ENCODE measurements at places on chromosomes 3 and 15.
A peak's percentile ranks its signal among the peaks of the same experiment; 100 is the strongest.

DNA sequence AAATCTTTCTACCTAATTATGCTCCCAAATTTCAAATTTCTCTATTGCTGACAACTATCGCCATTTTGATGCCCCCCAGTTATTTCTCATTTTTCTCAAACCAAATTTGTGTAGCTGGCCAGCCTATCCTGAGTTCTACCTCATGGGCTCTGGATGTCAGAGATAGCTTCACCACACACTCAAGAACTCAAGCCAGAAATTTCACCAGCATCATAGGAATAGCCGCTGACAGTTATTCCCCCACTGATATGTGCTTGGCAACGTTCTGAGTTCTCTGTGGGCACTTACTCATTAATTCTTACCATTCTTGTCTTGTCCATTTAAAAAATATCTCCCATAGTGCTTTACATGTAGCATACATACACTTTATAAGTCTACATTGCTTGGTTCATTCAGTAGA is 264.7 kb downstream of the FHIT start:
- no peak for DNase-seq

DNA sequence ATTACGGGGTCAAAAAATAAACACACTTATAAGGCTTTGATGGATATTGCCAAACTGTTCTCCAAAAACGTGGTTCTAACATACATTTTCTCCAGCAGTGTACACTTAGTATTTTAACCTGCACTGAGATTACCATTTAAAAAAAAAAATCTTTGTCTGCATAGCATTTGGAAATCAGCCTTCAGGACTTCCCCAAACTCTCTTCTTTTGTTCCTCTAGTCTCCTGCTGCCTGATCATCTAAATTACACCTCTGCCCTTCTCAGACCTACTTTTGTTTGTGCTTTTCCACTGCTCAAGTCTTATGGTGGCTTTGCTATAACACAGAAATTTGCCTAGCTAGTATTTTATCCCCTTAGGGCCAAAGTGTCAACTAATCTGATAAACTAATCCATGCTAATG is 3.8 kb downstream of the NCEH1 start:
- no peak for DNase-seq

DNA sequence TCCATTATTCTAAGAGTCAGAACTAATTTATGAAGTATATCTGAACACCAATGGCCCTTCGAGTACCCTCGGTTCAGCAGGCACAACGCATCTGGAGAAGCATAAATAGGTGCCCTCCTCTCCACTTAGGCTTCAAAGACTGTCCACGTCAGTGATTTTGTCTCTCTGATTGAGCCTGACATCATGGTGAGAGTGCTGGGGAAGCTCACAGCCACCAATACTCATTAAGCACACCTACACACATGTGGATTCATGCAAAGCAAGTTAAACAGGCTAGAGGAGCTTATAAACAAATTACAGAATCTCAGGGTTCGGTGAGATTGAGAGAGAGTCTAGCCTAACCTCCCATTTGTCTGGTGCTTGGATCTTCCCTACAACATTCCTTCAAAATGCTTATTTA is 3.6 kb downstream of the CLDN1 start:
- DNase-seq = no peak

- DNase-seq = peak; percentile 65
These were observed 500.9 kb downstream of the SOX2 start for GRCh38 chr3:182212479-182213076.

- DNase-seq = peak; percentile 63
These were observed 445.0 kb upstream of the TGFBR2 start for GRCh38 chr3:30161375-30161774.

DNA sequence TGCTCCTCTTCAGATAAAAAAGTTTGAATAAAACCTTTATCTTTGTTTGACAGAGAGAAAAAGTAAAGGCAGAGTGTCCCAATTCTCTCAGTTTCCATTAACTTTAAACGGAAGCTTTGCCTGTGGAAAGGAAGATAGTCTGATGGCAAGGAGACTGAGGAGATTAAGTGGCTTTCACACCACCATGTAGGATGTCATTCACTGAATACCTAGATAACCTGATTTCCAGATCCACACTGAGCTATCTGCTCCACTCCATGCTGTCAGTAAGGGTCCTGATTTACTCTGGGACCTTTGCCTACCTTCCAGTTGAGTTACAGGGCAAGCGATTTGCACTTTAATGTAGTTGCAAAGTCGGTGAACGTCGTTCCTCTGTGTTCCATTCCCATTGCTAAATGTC is 233.4 kb upstream of the TBL1XR1 start:
- no peak for DNase-seq

GRCh38 chr3:171620825-171621434 is 160.7 kb upstream of the TNIK start:
- DNase-seq = peak; percentile 60

DNA sequence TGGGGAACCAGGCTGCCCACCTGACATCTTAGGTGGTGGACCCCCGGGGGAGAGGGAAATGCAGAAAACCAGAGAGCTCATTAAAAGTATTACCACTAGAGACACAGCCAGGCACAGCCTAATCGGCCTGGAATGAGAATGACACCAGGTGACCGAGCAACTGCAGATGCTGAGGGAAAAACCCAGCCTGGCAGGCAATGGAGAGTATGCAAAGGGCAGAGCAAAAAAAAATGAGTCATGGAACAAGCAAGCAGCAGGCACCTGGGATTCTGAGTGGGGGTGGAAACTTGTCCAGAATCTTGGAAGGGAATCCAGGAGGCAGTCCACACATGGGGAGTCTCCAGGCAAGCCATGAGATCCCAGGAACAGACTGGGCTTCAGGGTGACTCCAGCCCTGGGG is 183.7 kb upstream of the LRRN1 start:
- DNase-seq = no peak

- DNase-seq = no peak
These were observed 14.8 kb downstream of the WDR53 start for GRCh38 chr3:196553551-196553950.

DNA sequence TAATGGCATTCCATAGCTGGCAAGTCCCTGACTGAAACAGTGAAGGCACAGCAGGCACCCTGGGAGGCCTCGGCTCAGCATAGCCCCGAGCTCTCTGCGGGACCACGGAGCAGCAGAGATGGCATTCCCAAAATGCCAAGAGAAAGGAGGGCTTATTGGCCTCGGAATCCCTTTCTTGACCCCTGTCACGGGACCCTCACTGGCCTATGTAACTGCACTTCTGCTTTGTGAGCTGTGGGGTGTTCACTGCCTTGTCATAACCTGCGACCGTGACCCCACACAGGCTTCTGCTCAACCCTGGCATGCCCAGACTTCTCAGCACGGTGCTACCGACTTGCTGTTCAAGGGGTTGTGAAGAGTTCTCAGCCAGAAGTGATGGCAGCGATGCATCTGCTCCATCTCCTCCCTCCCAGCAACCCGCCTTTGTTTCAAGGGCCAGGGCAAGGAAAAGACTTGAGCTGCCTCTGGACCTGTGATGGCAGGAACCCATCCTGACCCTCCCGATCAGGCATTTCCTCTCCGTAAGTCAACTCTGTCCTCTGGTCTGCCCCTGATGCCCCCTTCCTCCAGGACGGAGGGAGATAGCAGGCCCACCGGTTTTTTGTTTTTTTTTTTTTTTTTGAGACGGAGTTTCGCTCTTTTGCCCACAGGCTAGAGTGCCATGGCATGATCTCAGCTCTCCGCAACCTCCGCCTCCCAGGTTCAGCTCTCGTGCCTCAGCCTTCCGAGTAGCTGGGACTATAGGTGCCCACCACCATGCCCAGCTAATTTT is 30.5 kb downstream of the EHD4 start:
- DNase-seq = no peak

DNA sequence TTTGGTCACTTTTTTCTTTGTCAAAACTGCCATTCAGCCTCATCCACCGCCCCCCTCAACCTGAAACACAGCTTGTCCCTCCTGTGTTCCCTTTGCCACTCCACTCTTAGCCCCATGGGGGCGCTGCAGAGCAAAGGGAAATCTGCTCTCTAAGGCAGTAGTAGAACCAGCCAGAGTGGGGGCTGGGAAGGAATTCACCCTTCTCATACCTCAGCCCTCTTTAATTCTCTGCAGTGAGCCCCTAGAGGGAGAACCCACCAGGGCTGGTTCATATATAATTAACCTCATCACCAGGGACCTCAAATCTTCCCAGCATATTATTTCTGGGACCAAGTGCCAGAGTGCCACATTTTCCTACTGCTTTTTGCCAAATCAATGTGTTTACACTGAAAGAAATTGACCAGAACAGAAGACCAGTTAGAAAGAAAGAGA is 2.8 kb upstream of the BCL6 start:
- DNase-seq = peak; percentile 62

DNA sequence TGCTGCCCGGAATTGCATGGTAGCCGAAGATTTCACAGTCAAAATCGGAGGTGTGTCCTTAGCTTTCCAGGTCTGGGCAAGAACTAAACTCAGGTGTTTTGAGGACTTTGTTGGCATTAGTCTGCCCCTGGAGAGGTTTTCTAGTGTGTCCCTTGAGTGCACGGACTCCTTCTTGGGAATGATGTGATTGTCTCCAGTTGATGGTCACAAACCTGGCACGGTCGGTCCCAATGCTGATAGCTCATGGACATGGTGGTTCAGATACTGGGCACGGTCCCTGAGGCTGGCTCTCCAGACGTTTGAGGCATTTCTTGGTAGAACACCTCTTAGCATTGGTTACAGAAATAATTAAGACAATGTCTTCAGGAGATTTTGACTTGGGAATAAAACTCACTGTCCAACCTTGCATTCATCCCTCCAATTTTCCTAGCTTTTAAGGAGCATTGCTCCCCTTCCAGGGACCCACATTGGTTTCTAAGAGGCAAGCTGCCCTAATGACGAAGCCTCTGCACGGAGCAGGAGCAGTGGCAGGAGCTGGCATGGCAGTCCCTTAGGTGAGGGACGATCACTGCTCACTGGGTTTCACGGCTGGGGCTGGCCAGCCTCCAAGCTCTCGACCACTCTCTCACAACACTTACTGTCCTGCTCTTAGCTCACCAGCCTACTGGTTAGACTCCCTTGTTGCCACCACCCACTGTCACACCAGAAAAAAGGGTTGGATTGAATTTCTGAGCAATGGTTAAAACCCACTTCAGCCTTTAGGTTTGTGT is 68.1 kb downstream of the PGPEP1L start:
- no peak for DNase-seq

- DNase-seq = peak; percentile 85
These were observed 78.2 kb downstream of the DGKG start for GRCh38 chr3:186283651-186284348.

- no peak for DNase-seq
These were observed 84.0 kb downstream of the ATP13A4 start for GRCh38 chr3:193470710-193471109.

- DNase-seq = no peak
These were observed 50.6 kb downstream of the KBTBD8 start for GRCh38 chr3:67048715-67049074.

GRCh38 chr15:91469632-91470567 is 369.8 kb downstream of the SV2B start:
- no peak for DNase-seq

DNA sequence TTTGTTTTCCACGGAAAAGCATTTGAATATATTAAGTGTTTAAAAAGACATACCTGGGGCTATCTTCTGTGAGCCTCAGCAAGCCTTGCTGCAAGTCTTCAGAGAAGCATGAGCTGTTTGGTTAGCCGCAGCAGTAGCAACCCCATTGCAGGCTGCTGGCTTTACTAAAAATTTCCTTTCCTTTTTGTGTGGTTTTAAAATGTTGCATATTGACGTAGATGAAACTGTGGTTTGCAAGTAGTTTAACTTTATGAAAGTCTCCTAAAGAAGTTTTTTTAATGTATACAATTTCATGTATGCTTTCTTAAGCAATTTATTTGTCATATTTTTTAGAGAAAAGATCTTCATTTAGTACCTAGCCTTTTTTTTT is at the start of gene GPR171:
Gene GPR171, minus strand, starts transcription at position 166 of the 370 bp plus-strand sequence. CDS start 3,830 bp downstream, outside the sequence.
- DNase-seq = no peak

DNA sequence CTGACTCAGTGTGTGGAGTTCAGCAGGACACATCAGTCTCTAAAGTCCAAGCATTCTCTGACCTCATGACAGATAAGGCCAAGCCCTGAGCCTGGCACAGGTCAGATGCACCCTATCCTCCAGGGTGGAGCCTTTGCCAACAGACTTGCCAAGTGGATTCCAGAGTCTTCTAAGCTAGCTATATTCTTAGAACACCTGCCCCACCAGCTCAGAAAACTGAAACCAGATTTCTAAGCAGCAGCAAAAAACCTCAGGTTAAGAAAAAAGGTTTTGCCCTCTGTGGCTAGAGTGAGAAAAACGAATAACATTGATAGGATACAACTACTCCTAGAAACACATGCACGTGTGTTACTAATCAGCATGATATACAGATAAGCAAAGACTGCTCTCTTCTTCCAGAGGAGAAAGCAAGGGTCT is 11.6 kb downstream of the RMDN3 start:
- no peak for DNase-seq

- DNase-seq = no peak
These were observed 27.1 kb downstream of the MBNL1 start for GRCh38 chr3:152295806-152296205.

- DNase-seq = peak; percentile 41
These were observed 989 bp downstream of the GNB4 start for GRCh38 chr3:179450261-179450701.

DNA sequence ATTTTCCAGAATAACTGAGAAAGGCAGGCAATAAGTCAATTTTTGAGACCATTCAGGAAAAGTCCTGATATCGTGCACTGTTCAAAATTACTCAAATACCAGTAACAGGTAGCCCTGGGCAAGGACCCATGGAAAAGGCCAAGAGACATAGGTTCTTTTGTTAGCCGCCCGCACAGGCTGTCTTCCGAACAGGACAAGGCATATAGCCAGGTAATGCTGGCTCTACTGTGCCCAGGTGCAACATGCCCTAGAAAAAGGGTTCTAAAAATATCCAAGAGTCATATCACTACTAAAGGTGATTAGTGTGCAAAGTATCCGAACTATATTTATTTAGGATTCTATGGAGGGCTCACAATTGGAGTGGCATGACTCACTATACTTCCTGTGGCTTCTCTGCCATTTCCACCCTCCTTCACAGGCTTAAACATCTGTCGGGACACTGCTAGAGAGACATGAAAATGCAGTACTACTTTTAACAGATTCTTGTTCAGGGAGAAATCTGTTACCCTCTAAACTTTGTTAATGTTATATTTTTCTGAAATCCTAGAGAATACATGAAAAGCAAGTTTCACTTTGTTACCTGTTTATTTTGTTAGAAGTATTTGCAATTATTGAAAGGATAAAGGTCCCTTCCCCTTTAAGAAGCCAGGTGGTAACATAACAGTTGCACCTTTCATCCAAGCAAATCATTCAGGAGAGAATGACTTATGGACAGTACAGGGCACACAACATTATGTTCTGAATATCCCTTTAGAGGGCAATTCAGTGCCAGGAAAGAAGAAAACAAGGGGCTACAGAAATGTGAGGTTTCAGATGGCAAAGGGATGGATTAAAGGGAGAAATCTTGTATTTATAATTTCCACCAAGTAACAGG is 293.3 kb upstream of the THBS1 start:
- peak; percentile 65 for DNase-seq

GRCh38 chr15:31367730-31368344 is 41.2 kb downstream of the KLF13 start:
- DNase-seq = no peak

DNA sequence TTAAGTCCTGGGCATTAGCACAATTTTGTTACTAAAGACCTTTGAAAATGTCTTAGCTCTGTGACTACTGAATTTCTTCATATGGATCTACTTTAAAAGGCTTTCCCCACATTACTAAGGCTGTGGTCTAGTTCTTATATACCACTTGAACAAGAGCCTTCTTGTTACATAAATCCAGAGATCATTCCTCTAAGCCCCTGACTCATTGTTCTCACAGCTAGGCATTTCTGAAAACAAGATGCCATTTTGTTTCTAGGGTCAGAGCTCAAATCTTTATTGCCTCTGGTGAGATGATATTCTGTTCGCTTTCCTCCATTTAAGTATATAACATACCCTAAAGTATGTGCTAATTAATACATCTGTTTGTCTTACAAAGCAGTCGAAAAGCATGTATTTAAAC is 29.8 kb upstream of the LPP start:
- no peak for DNase-seq

Data from HCEC 1CT (cell line).